ENCODE measurements at places on chromosomes 13 and 19.

DNA sequence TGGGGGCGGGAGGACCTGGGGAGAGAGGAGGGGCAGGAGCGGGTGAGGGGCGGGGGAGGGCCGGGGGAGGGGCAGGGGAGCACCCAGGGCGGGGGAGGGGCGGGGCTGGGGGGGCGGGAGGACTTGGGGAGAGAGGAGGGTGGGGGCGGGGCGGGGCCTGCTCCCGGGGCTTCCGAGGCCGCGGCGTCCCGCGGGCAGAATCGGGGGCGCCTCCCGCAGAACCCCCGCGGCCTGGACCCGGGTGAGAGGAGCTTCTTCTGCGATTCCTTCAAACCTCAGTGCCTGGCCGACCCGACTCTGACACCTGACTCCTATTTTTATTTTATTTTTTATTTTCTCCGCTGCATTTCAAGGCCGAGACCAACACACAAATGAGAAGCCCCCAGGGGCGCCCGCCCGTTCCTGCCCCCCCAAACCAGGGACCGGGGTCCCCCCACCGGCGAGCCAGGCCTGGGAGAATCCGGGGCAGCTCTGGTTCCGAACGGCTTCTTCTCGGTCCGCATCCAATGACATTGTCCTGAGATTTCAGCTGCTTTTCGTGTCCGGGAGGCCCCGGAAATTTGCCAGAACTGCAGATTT is 470 bp upstream of the GRTP1 start:
- DNase-seq, result no peak

GRCh38 chr13:112782429-112783010 is 92.7 kb downstream of the ATP11A start:
- no peak for DNase-seq

GRCh38 chr13:68390987-68391386 is 1160.9 kb upstream of the PCDH9 start:
- DNase-seq, result no peak

- no peak for DNase-seq
Observed at GRCh38 chr13:97555034-97555433, 121.1 kb downstream of the RAP2A start.

DNA sequence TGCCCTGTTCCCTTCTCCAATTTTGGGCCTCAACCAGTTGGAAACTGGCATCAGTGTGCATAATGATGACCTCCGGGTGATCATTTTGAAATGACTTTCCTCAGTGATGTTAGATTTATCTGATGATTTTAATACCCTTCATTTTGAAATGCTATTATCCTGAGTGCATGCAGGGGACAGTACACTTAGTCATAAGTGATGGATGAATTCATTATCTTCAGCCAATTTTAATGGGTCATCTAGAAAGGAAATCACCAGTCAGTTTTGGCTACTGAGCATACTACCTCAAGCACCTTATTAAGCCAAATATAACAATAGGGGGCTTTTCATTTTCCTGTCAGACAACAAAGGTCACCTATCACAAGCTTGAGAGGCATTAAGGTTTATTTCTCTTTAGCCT is 118.5 kb upstream of the MIR17HG start:
- no peak for DNase-seq

DNA sequence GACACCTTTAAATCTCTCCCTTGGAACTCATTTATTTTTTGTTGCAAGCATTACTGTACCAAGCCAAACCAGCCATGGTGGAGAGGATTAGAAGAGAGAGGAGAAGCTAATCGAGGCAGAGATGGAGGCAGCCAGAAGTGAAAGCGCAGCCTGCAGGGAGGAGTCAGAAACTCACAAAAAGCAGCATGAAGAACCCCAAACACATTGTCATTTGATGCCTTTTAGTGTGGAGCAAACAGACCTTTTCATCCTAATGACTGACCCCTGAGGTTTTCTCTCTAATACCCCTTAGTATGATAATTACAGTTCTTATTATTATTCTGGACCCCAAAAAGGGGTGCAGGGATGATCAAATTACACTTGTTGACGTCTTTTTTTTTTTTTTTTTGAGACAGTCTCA is 62.5 kb downstream of the TNFRSF19 start:
- DNase-seq, result no peak

DNA sequence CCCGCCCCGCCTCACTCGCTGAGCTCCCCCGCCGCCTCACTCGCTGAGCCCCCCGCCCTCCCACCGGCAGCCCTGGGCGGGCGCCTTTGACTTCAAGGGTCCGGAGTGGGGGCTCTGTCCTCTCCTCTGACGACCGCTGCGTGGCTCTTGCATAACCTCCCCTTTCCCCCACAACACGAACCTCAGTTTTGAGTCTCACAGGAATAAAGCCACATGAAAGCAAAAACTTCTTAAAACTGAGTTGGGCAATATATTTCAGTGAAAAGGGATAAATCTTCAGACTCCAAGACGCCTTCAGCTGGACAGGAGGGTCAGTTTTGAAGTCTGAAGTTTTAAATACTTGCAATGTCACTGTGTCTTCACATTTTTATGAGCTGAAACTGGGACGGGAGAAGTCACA is 70.6 kb upstream of the C13orf46 start:
- DNase-seq, result no peak

- DNase-seq, result no peak
Observed at GRCh38 chr13:33262062-33262487, 23.5 kb downstream of the STARD13 start.

- no peak for DNase-seq
Observed at GRCh38 chr13:44198826-44199225, 174.8 kb upstream of the SERP2 start.

- no peak for DNase-seq
Observed at GRCh38 chr13:80865329-80865728, 524.4 kb upstream of the SPRY2 start.

DNA sequence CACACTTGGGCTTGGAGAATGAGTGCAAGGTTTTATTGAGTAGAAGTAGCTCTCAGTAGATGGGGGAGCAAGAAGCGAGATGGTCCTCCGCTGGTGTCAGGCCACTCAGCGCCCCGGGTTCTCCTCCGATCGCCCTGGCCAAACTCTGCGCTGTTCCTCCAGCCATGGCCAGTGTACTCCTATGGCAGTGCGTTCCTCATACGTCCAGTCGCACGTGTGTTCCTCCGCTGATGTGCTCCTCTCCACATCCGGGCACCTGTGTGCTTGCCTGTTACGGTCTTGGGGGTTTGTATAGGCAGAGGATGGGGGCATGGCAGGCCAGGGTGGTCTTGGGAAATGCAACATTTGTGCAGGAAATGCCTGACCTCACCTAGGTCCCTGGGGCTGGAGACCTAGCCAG is 1899.4 kb downstream of the PCDH9 start:
- no peak for DNase-seq

DNA sequence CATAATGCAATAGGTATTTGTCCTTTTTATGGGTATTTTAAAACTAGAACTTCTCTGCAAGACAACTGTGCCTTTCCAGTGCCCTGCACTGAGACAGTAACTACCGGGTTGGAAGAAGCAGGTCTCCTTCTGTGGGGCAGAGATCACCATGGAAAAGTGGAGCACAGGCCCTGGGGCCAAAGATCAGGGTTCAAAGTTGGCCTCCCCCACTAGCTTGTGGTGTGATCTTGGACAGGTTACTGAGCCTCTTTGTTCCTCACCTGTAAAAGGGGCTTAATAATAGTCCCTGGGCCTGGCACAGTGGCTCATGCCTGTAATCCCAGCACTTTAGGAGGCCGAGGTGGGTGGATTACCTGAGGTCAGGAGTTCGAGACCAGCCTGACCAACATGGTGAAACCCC is 68.3 kb downstream of the CEBPG start:
- no peak for DNase-seq

Data from H54 (cell line).